ENCODE measurements at places on chromosomes 4 and X.

GRCh38 chr4:76012388-76012801 is 5.1 kb upstream of the CXCL9 start:
- no peak for DNase-seq

DNA sequence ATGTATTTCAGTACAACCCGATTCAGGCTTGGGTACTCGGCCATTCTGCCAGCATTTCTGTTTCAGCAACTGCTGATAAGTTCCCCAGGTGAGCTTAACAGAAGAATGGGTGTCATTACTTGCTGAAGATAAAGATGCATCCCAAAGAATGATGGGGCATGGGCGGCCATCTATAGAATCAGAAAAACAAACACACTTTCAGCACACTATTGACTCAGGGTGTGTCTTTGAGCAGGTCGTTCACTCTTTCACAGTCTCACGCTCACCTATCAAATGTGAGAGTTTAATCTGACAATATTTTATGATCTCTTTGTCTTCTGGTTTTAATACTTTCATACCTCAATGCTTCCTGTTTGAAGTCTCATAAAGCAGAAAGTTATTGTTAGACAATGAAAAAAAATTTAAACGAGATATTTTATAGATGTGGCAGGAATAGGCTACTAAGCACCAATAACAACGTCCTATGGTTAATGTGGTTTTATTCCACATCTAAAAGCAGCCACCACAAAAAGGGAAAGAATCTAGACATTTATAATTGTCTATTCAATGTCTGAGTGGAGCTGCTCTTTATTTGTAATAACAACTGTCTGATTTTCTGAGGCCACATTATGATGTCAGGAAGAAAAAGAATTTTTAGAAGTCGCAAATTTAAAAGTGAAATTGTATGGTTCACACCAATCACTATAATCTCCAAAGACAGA is 17.0 kb downstream of the GASK1B start:
- no peak for DNase-seq

DNA sequence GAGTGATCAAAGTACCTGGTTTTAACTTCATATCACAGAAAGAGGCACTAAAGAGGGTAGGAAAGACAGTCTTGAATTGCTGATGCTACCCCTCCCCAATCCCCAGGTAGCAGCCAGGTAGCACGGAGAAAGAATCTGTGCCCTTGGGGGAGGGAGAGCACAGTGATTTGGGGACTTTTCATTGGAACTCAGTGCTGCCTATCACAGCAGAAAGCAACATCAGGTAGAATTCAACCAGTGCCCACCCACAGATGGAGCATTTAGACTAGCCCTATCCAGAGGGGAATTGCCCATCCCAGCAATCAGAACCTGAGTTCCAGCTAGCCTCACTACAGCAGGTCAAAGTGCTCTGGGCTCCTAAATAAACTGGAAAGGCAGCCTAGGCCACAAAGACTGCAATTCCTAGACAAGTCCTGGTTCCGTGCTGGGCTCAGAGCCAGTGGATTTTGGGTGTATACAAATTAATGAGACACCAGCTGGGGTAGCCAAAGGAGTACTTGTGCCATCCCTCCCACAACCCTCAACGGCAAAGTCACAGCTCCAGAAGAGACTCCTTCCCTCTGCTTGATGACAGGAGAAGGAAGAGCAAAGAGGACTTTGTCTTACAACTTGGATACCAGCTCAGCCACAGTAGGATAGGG is 228.1 kb downstream of the THOC2 start:
- DNase-seq = no peak

DNA sequence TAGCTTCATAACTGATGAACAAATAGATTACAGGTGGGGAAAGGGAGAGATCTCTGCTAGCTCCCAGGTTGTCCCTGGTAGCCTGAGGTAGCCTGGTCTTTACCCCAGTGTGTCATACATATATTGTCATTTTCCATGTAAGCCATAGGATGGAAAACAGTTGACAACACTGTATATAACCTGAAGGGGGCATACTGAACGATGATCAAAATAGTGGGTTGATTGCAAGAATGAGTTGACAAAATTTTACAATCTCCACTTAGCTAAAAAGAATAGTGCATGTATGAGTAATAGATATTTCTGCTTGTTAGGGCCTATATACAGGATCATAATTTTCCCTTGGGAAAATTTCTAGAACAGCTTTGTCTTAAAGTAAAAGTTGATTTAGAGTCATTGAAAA is 304.1 kb upstream of the HAND2 start:
- DNase-seq = no peak

DNA sequence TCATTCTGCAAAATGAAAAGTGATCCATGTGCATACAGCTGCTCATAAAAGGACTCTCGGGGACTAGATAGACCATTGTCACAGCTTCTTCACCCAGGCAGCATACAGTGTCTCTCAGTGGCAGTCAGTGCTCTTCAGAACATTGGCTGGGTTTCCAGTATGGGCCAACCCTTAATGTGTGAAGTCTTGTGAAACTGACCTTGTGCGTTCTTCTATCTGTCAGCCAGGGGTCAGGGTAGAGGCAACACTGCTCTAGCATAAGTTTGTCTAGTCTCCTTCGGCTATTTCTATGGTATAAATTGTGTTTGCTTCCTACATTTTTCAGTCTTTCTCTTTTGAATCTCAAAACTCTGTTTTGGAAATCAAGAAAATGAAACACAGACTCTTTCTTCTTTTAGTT is 37.0 kb upstream of the SMIM31 start:
- no peak for DNase-seq

GRCh38 chr4:51859476-51860031 is 16.6 kb downstream of the DCUN1D4 start:
- DNase-seq = no peak

- no peak for DNase-seq
Observed at GRCh38 chrX:56726605-56727004, 2.4 kb upstream of the NBDY start.

GRCh38 chr4:104138116-104138515 is 356.6 kb downstream of the CXXC4 start:
- DNase-seq = no peak

- DNase-seq = no peak
Observed at GRCh38 chr4:109990261-109991257, 77.9 kb downstream of the EGF start.

DNA sequence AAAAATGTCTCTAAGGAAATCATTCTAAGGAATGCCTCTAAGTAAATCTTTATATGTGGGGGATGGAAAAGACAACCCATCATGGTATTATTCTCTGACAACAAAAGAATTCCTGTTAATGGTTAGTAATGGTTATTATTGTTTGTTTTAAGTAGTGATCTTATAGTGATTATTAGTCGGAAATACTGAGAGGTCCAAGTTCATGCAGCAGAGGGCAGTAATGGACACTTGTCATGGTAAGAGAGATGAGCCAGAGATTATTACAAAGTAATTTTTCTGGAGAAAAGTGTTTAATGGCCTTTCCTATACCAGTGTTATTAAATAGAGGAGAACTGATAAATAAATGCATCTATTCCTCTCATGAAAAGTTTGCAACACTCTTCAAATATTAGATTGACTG is 8.1 kb upstream of the DKK2 start:
- no peak for DNase-seq

- no peak for DNase-seq
Observed at GRCh38 chrX:154004315-154004714, 15.4 kb downstream of the IRAK1 start.

- DNase-seq = peak; percentile 31
Observed at GRCh38 chr4:2963966-2964471, 648 bp downstream of the GRK4 start.

GRCh38 chrX:155112171-155112570 is 40.9 kb downstream of the BRCC3 start:
- DNase-seq = no peak

- DNase-seq = no peak
Observed at GRCh38 chr4:38146383-38146782, 186.2 kb downstream of the PTTG2 start.

DNA sequence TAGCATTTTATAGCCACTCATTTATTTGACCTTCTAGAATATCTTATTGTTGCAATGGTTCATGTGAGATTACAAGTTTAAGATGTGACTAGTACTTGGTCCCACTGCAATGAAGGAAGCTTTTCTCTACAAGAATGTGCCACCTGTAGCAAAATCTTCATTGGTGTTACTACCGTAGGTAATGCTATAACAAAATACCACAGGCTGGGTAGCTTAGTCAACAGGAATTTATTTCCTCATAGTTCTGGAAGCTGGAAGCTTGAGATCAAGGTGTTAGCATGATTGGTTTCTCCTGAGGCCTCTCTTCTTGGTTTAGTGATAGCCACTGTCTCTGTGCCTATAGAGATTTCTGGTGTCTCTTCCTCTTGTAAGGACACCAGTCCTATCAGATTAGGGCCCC is 441.0 kb downstream of the GPM6A start:
- no peak for DNase-seq

GRCh38 chr4:108700081-108700757 is 49.8 kb downstream of the OSTC start:
- no peak for DNase-seq

GRCh38 chr4:13515268-13515667 is 29.0 kb downstream of the NKX3-2 start:
- DNase-seq = no peak

DNA sequence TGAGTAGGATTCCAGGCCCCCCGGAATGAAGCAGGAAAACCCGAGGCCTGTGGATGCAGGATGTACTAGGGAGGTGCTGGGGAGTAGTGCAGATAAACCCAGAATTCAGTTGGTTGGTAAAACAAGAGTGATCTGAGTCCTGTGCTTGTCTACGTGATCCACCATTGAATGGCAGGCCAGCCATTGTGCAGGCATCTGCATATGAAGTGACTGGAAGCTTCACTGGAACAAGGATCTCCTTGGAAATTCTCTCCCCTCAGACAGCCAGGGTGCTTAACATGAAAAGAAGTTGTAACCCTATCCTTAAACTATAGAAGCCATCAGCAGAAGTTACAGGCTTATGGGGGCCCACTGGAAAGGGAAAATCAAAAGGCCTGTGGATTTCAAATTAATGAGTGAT is 656 bp upstream of the GSPT2 start:
- no peak for DNase-seq

GRCh38 chr4:16524911-16525554 is 298.8 kb upstream of the TAPT1 start:
- DNase-seq = no peak

DNA sequence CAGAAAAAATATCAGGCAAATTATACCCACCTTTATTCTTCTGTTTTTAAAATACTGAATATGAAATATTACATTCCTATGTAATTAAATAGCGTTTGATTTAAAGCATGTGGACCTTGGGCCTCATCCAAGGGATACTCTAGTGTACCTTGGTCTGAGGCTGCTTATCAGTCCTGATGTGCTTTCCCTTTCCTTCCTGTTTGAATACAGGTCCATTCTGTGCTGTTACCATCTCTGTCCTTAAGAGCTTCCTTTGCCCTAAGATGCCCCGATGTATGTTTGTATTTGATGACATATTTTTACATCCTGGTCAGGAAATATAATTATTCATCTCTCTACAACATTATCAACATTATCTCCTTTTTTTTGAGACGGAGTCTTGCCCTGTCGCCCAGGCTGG is 24.1 kb downstream of the FAT4 start:
- DNase-seq = no peak

DNA sequence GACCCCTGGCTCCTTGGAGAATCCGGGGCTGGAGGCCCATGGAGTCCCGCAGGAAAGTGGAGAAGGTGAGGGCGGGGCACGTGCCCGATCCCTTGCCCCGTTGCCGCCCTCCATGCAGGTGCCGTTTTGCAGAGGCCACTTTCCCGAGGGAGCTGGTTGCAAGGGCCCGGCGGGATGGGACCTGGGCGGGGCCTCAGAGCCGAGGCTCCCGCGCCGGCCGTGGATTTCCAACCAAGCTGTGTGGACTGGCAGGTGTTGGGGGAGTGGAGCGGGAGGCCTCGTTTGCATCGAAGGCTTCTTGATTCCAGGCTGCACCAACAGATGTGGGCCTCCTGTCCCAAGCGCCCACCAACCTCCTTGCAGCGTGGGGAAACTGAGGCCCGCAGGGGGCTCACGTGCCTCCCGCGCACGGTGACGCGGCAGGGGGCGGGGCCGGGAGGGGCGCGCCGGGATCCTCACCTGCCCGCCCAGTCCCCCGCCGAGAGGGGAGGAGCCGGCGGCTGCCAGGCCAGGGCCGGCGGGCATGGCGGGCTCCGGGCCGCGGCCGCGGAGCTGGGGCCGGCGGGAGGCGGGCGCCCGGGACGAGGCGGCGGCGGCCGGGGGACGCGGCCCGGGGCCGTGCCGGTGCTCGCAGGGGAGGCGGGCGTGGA is 24.9 kb downstream of the SH3BP2 start:
- peak; percentile 79 for DNase-seq

- no peak for DNase-seq
Observed at GRCh38 chrX:40373641-40374040, 207.1 kb upstream of the ATP6AP2 start.

GRCh38 chr4:55466001-55466400 is 70.2 kb downstream of the TMEM165 start:
- DNase-seq = no peak

DNA sequence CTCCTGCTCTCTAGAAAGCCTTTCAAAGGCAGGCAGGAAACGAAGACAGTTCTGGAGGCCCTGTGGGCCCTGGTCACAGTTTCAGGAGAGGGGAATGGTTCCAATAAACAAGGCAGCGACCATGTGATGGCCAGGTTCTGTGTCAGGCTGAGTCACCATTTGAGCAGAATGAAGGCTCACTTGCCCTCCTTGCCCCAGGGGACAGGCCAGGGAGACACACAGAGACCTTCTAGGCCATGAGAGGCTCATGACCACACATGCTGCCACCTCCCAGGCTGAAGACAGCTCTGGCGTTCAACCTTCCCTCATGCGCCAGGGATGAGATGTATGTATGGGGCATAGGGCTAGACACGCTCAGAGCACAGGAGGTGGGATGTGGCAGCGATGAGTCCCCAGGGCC is 22.9 kb upstream of the TRIM2 start:
- no peak for DNase-seq

DNA sequence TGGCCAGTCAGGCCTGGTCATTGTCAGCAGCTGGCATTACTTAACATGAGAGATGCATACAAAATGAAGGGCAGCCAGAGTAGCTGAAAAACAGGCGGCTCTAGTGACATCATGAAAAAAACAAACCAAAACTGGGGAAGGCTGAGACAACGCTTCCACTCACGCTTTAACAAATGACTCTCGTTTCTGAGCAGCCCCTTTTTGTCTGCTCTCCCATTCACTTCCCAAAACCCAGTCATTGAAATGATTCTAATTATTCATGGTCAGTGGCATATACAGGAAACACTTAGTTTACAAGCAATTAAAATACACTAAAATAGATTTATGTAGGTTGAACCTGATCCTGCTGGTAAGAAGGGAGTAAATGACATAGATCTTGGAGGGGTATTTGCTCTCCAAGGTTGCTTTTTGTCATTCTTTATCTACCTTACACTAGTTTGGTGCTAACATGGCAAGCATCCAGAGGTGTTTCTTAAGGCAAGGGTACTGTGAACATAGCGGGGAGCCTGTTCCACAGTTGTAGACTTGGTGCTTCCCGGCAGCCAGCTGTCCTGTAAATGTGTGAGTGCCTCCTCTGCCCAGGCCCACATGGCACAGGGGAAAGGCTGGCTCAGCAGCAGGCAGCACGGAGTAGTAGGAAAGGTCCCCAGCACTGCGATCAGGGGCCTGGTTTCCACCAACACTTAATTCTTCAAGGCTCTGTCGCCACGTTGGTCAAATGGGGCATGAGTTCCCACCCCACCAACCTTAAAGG is 61.2 kb upstream of the CITED1 start:
- DNase-seq = peak; percentile 32

GRCh38 chr4:870951-871350 is 45.0 kb upstream of the CPLX1 start:
- DNase-seq = no peak

Measured in right kidney (tissue), 9 donors.